ENCODE measurements at places on chromosomes 12 and 14.

GRCh38 chr12:69533844-69534243 lies 51.4 kb upstream of the CCT2 start:
- no peak for DNase-seq

- no peak for DNase-seq
Observed at GRCh38 chr14:22837750-22838538, 1.6 kb downstream of the MMP14 start.

DNA sequence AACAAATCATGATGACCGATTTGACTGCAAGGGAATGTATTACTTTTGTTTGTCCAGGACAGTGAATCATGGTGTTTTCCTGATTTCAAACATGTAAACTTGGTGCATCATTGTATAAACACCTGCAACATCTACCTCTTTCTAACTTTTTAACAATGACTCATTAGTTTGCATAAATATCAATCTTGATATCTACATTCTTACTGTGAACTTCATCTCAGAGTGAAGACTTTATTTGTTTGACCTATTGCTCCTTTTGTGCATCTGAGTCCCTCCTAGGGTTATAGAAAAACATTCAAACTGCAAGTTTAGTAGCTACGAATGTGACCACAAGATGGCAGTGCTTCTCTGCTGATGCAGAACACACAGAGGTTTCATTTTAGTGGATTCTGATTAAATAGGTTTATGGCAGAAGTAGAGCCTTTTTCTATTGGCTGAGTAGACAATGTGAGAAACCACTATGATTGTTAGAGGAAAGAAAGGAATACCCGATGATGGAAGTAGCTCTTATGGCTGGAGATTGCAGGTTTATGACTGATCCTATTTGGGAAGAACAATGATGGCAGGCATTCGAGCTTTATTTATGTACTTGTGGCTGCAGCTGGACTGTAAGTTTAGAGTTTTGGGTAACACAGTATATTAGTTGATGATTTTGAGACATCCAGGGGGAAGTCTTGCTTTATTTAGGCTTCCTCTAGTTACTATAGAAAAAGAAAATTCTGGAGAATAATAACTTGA lies 244.2 kb upstream of the OR4E1 start:
- no peak for DNase-seq

DNA sequence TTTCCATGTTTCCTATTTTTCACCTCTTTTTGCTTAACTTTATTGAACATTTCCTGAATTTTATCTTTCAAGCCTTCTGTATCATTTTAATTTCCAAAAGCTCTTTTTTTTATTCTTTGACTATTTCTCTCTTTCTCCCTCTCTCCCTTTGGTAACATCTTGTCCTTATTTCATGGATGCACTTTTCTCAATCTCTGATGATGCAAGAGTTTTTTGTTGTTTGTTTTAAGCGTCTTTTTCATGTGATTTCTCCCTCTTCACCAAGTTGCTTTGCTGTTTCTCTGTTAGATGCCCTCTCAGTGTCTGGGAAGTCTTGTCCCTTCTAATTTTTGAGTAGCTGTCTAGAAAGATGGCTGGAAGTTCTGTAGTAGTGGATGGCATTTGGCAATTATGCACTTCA lies 62.6 kb downstream of the ANO6 start:
- DNase-seq: no peak

DNA sequence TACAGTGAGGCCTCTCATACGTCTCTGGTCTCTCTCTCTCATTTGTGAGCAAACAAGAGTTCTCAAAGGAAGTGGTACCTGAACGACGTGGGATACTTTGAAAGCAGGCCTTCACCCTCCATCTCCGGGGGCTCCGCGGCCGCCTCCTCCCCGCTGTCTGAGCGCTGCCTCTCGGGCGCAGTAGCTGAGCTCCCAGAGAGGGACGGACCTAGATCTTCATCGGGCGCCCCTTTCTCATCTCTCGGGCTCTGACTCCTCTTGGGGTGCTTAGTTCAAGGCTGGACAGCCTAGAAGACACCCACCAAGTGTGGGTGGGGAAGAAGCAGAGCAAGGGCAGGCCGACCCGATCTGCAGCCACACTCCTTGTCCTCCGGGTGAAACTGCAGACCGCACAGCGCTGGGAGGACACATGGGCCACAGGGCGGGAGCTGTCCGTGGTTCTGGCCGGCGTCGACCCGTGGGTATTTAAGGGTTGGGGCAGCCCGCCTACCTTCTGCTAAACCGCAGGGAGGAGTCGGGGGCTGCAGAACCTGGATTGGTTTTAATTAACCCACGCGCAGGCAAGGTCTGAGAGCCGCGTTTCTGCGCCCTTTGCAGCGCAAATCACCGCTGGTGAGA lies 92.7 kb downstream of the PAH start:
- no peak for DNase-seq

- DNase-seq: no peak
Observed at GRCh38 chr14:33237115-33237740, 298.5 kb downstream of the NPAS3 start.

DNA sequence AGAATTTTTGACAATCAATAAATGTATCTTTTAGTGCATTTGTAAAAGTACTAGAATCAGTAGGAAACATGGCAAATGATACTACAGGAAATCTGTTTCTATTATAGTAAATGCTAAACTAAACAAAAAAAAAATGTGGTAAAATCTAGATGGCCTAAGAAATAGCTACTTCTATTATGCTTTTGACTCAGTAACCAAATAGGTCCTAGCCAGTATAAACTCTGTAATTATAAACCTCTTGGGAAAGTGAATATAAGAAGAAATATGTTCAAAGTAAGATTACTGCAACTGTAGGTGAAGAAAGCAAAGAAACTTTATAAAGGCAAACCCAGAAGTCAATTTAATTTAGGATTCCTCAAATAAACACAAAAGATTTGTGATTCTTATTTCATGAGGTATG lies 581.2 kb downstream of the LRFN5 start:
- no peak for DNase-seq

DNA sequence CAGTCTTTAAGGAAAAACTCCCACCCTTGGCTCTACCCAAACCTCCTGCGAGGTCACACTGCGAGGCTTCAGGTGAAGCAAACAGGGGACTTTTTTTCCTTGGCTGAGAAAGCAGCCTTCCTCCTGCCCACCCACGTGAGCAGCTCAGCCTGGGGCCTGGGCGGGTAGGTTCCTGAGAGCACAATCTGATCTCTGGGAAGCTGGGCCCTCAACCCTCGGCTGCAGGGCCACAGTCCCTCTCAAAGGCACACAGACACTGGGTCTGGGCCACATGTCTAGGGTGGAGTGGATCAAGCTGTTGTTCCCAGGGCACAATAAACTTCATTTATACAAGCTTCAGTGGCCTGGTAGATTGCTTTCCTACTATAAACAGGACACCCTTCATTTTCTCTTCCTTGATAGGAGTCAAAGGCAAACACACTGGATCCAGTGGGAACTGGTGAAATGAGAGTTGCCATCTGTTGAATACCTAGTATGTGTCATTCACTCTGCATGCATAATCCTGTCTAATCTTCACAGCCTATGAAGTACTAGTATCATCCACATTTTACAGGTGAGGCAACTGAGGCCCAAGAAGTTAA lies 41.3 kb upstream of the PNMA1 start:
- no peak for DNase-seq

DNA sequence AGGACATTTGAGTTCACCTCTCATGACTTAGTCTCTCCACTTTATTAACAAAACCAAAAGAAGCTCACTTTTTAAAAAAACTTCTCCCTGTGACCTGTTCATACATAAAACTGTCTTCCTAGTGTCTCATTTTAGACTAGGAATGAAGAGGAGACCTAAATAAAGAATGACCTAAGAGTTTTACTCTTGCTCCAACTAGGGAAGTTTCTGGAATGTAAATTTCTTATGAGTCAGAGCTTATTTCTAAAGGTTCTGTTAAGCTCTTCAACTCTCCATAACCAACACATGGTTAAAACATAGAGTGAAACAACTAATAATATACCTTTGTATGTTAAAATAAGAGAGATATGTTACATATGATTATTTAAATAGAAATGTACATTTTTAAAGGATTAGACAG lies 369.8 kb downstream of the EMP1 start:
- DNase-seq: no peak

DNA sequence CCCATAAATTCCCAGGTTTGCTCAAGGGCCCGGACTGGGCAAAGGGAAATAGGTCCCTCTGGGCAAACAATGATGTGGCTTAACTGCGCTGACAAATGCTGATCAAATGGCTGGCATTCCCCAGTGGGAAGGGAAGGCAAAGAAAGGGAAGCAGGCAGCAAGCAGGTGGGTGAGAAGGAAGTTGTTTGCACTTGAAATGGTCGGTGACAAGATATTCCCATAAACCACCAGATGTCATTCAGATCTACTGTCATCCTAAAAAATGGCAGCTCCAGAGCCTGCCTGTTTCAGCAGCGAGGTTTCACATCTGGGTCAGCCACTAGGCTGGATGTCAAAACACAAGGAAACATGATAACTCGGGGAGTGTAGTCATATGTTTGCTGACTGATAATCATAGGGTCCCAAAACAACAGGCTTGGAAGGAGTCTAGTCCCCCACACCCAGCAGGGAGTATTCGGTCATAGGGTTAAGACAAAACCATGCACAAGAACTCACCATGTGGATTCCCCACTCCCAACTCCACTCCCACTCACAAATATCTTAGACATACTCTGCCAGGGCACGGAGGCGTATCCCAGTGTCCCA lies 37.9 kb upstream of the MDM1 start:
- no peak for DNase-seq

Data from NCI-H2029 treated with DMSO at 0.1 percent for 48 hours (cell line).